GM12892 (cell line): ENCODE measurements at places on chromosomes 3 and 15.

DNA sequence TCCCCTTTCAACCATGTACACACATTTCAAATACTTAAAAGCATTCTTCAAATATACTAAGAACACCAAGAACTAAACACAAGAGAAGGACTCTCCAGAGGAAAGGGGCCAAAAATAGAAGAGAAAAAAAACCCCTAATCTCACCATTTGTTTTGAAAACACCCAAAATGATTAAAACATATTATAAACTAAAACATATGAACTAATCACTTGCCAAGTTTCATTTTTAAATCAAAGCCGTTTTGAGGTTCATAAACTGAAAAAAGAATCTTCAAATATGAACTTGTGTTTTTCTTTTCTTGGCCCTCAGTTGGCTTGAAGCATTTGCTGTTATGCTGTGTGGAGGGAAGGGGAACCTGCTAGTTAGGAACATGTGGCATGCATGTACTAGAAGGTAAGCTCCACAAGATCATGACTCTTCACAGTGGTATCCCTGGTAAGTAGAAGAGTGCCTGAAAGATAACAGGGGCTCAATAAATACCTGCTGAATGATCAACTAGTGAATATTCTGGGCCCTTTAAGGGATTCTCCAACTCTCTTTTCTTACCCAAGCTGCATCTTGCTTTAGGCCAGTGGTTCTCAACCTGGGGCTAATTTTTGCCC, 224.5 kb downstream of the TIGIT start:
- no peak for DNase-seq

- DNase-seq, result no peak
Measured at GRCh38 chr15:80210611-80211573, 41.1 kb downstream of the CTXND1 start.

DNA sequence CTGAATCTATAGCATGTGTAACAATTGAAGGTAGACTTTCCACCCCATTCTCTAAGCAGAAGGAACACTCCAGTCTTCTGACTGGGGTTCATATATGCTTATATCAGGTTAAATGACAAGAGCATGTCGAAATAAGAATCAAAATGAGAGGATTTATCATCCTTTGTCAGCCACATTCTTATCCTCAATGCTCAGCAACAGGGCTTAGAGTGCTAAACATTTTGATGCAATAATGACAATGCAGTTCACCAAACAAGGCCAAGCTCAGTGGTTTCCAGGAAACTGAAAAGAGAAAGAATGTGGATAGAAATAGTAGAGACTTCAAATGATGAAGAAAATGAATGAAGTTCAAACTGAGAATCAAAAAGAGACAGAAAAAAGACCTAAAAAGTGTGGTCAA, 78.0 kb downstream of the FSIP1 start:
- no peak for DNase-seq

- DNase-seq, result no peak
Measured at GRCh38 chr3:18153571-18154173, 271.5 kb downstream of the SATB1 start.

DNA sequence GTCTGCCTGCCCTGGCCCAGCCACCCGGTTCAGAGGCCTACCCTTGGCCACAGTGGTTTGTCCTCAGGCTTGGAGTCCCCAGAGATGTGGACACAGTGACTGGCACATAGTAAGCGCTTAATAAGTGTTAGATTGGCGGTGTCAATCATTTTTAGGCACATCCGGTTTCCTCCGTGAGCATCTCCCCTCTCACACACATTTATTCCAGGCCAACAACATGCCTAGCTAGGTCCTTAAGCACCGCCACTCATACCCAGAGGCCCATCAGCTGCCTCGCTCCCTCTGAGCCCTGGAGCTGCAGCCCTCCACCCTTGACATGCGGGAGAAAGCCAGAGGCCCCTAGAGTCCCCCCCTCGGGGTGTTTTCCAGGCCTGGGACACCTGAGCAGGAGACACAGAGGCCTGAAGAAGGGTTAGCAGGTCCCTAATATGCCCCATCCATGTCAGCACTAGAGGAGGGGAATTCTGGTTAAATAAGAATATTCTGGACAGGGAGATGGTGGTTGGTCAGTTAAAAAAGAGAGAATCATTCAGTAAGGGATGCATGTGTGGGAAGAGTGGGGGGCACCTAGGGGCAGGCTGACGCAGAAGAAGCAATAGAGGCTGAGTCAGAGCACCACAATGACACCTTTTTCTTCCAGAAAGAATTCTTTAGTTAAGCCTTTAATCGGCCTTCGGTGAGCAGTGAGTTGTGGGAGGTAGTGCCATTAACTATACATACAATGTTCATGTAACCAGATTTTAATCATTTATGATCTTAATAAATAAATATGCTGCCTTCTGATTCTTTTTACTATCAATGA, 22.3 kb downstream of the NR2F2 start:
- DNase-seq, result no peak

DNA sequence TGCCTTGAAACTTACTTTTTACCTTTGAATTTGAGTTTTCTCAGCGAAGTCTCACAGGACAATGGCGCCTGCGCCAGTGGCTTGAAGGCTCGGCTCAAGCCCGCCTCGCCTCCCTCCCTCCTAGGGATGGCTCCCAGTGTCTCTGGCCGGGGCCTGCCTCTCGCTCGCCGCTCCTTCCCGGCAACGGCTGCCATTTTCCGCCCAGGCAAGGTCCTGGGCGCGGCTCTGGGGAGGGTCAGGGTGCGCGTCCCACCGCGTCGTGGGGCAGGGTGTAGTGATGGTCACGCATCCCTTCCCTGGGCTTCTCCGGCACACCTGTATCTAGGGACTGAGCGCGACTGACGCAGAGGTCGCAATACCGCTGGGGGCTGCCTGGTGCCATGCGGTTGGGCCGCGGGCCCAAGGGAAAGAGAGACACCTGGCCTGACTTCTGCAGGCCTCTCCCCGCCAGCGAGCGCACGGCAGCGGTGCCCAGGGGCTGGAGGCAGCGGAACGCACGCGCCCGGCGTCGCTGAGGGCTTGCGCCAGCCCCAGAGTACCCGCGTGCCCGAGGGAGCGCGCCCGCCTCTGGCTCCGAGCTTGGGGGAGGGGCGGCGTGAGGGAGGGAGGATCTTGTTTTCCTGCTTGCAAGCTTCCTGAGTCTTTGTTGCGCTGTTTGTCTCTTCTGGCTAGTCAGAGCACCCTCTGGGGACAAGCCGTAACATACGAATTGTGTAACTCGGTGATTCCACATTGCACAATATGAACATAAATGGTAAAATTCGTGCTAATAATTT, 20.7 kb upstream of the FEM1B start:
- peak; percentile 33 for DNase-seq

DNA sequence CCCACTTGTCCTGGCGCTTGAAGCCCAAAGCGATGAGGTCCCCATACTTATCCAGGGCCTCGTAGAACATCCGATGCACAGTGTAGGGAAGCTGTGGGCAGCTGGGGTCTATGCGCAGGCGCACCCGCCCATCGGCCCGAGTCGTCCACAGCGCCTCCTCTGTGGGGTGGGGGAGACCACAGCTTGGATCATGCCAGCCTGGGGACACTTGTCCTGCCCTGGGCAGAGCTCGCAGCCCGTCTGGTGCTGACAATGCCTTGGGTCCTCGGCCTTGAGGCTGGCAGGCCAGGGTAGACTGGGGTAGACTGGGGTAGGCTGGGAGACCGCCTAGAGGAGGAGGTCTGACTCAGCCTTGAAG, 39.8 kb downstream of the ACSBG1 start:
- no peak for DNase-seq

- no peak for DNase-seq
Measured at GRCh38 chr3:184610245-184610871, 48.8 kb downstream of the EPHB3 start.

GRCh38 chr3:122365073-122365472, 18.0 kb downstream of the MIX23 start:
- DNase-seq, result no peak

DNA sequence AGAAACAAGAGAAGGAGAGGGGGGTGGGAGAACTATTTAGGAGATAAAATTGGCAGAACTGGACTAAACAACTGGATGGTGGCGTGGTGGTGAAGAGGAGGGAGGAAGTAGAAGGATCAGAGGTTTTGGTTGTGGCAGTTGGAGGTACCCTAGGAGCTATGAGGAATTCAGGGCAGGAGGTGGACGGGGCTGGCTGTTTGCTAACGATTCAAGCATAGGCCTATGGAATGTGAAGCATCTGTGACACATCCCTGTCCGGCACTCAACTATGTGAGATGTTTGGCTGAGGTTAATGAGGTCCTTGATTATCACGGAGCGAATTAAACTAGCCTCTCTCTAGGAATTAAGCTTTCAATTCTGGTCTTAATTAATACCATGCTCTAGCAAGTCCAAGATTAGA, 13.5 kb downstream of the TARS3 start:
- DNase-seq, result no peak

DNA sequence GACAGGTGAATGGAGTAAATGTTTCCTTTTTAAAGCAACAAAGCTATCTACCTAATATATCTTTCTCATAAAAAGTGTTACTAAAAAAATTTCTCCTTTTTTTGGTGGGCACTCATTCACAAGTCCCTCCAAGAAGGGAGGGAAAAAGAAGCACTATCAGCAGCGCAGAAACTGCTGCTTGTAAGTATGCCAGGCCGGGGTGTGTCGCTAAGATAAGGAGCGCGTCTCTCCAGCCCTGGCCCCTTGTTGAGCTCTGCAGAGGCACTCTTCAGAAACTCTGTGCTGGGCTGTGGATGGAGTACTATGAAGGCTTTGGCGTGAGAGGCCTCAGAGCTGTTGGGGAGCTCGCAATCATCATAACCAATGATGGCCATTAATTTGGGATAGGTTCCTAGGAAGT, 49.1 kb downstream of the ZDHHC3 start:
- no peak for DNase-seq

DNA sequence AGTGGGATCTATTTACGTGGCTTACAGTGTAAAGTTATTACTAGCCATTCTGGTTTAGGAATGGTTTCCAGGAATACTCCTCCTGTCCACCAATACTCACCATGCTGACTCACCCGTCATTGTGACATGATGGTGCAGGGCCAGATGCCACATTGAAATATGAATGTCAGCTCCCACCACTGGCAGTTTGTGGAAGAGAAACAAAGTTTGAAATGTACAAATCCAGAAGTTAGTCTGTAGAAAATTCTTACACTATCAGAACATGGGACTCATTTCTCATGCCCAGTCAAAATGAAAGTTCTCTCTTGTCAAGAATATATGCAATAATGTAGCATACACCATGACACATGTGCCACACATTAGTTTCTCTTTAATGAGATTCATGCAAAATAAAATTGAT, 14.4 kb upstream of the TSPAN3 start:
- DNase-seq, result no peak

GRCh38 chr3:112018712-112019111, 15.8 kb upstream of the TMPRSS7 start:
- no peak for DNase-seq

- no peak for DNase-seq
Measured at GRCh38 chr3:38646062-38646461, 3.4 kb downstream of the SCN5A start.

- DNase-seq, result no peak
Measured at GRCh38 chr3:100454677-100455076, 37.7 kb upstream of the TMEM45A start.

DNA sequence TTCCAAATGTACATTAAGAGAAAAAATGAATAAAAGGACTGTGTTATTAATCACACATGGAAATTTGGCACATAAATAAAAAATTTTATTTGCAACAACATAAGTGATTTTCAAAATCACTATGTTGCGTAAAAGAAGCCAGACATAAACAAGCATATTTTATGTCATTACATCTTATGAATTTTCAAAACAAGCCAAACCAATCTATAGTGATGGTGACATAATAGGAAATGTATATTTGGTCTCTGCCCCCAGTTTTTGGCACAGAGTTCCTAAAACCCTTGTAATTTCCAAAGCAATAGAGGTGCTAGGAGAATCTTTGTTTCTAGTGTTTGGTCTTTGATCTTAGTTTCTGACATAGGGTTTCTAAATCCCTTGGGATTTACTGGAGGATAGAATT, 543.3 kb downstream of the ZBBX start:
- no peak for DNase-seq

- DNase-seq, result no peak
Measured at GRCh38 chr3:106447723-106448301, 579.0 kb upstream of the CBLB start.
